ENCODE measurements at places on chromosomes 7 and 10. TPM values are rescaled to one million over a fixed set of nuclear protein-coding genes. Genes with fewer than 3 reads are reported as not detected.
A peak's percentile ranks its signal among the peaks of the same experiment; 100 is the strongest.

Gene CDHR3
- total RNA-seq, result 0.71 TPM

DNA sequence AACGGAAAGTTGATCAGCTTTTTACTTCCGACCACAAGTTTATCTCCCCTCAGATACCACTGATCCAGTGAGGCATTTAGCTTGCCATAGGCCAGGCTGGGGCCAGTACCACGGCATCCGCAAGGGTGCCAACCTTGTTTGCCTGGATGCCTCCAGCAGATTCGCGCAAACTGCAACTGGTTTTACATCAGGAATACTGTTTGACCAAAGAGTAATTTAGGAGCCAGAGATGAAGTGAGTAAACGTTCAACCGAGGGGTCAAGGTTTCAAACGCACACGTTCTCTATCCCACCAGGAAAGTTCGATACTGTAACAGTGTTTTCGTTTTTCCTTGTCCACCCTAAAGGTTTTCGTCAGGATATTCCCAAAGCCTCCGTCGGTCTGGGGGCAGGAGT lies 266 bp upstream of the MDFIC start:
- ATAC-seq, result peak; percentile 23

GRCh38 chr10:90288391-90288933 lies 569.4 kb downstream of the HTR7 start:
- no peak for ATAC-seq

- ATAC-seq, result no peak
Measured at GRCh38 chr10:48476279-48476982, 128.4 kb downstream of the ARHGAP22 start.

Gene SLC39A12
- total RNA-seq, result not detected

- no peak for ATAC-seq
Measured at GRCh38 chr7:45180084-45180986, 22.7 kb downstream of the RAMP3 start.

DNA sequence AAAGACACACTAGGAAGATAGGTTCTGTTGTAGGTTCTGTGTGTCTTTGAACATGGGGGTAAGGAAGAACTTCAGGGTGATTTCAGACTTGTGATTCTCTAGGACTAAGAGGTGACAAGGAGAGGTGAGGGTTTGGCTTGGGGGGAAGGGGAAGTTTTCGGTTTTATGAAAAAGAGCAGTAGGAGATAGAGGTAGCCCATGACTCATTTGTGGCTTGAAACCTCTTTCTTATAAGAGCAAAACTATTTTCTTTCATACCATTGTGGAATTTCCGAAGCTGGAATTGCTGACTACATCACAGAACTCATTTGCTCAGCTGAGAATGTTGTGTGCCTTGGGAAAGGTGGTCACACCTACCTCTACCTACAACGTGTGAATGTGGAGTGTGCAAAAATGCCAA lies 39.6 kb upstream of the IKZF1 start:
- peak; percentile 53 for ATAC-seq

DNA sequence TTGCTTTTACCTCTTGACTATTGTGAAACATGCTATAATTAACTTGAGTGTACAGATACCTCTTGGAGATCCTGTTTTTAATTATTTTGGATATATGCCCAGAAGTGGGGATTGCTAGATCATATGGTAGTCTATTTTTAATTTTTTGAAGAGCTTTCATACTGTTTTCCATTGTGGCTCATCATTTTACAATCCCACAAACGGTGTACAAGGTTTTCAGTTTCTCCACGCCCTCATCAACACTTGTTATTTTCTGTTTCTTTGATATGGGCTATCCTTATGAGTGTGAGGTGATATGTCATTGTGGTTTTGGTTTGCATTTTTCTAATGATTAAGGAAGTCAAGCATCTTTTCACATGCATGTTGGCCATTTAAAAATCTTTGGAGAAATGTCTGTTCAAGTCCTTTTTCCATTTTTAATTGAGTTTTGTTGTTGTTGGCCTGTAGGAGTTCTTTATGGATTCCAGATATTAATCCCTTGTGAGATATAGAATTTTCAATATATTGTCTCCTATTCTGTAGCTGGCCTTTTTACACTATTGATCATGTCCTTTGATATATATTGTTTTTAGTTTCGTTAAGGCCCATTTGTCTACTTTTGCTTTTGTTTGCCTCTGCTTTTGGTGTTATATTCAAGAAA lies 7.5 kb downstream of the AGK start:
- peak; percentile 91 for ATAC-seq

DNA sequence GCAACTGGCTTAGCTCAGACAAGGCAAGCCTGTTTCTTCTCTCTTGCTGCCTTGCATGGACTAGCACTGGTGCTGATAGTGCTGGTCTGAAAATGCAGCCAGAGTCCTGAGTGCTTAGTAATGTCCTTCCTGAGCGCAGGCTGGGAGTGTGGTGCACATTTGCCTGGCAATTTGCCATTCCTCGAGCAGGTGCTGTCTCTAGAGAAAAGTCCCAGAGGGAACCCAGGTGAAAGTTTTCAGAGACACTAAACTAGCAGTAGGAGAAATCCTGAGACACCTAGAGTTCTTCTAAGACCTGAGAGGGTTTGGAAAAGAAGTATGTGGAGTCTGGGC lies 1.9 kb downstream of the SFTPD start:
- ATAC-seq, result no peak

GRCh38 chr7:55261386-55261770 lies 103.8 kb upstream of the LANCL2 start:
- ATAC-seq, result no peak

- ATAC-seq, result no peak
Measured at GRCh38 chr7:94049615-94050014, 45.5 kb upstream of the BET1 start.

GRCh38 chr10:70268376-70268775 lies 15.4 kb downstream of the NPFFR1 start:
- ATAC-seq, result no peak

GRCh38 chr7:130441408-130441869 lies 623 bp upstream of the CEP41 start:
- ATAC-seq, result no peak

- ATAC-seq, result no peak
Measured at GRCh38 chr7:127536741-127537140, 48.7 kb downstream of the GCC1 start.

DNA sequence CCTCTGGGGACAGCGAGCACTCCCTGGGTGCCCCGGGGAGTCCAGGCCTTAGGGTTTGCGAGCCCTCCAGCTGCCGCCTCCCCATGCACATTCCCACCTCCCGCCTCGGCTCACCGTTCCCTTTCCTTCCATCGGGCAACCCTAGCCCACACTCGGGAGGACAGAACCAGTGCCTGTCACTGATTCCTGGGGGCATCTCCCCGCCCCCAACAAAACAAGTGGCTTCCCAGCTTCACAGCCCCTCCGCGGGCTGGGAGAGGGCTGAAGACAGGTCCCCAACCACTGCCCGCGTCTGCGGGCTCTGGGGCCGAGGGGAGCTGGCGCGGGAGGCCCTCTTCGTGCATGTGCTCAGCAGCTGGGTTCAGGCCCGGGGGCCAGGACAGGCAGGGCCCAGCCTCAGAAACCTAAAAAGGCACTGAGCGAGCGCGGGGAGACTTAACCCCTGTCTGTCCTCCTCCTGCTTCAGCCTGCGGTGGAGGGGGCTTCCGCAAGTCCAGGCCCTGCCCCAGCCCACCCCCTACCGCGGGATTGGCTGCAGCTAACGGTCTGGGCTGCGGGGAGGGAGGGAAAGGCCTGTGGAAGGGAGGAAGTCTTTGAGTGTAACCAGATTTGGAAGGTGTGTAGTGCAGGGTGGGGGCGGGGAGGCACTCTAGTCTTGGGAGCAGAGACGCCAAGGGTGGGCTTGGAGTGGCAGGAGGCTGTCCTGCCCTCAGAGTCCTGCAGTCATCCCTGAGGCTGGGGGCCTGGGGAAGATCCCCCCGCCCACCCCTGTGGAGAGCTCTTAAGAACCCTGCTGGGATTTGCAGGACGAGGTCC lies 1.2 kb downstream of the FLNC start:
- no peak for ATAC-seq

DNA sequence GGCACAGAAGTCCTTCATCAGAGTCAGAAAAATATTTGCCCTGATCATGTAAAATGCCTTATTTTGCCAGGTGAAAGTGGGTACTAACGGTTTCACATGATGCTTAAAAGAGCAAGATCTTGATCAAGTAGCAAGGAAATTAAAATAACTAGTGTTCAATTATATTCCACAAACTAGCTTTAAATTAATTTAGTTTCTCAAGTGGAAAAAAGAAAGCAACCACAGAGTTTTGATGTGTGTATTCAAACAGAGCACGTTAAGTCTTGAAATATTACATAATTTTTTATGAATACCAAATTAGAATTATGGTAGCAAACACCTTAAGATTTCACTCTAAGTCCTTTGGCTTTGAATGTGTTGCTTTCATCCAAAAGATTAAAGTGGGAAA lies 47.3 kb downstream of the PIP4K2A start:
- no peak for ATAC-seq
